LHCN-M2 (cell line): ENCODE measurements at places on chromosomes 1 and 21.

GRCh38 chr1:41102653-41103052 is 81.1 kb upstream of the SLFNL1 start:
- DNase-seq = no peak

GRCh38 chr1:180247061-180247460 is 17.0 kb downstream of the LHX4 start:
- peak; percentile 77 for DNase-seq

DNA sequence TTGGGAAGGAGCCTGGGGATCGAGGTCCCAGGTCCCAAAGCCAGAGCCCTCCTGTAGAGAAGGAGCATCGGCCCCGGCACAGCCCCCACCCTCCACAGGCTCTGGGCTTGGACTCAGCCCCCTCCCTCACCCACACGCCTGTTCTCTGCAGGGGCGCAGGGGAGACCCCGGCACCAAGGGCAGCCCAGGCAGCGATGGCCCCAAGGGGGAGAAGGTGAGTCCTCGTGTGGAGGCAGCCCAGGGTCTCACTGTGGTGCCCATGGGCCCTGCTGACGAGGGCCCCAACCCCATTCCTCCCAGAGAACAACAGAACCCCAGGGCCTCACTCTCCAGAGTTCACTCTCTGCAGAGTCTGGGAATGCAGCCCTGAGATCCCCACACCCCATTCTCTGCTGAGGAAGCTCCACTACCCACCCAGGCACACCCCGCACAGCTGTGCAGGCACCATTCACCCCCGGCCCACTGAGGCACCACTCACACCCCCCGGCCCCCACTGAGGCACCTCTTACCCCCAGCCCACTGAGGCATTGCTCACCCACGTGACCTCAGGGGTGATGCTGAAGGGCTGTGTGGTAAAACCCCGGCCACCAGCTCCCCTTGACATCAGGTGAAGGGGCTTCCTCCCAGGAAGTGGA is 21.8 kb downstream of the COL6A2 start:
- no peak for DNase-seq

GRCh38 chr1:56433056-56433577 is 146.2 kb downstream of the PLPP3 start:
- DNase-seq = no peak

DNA sequence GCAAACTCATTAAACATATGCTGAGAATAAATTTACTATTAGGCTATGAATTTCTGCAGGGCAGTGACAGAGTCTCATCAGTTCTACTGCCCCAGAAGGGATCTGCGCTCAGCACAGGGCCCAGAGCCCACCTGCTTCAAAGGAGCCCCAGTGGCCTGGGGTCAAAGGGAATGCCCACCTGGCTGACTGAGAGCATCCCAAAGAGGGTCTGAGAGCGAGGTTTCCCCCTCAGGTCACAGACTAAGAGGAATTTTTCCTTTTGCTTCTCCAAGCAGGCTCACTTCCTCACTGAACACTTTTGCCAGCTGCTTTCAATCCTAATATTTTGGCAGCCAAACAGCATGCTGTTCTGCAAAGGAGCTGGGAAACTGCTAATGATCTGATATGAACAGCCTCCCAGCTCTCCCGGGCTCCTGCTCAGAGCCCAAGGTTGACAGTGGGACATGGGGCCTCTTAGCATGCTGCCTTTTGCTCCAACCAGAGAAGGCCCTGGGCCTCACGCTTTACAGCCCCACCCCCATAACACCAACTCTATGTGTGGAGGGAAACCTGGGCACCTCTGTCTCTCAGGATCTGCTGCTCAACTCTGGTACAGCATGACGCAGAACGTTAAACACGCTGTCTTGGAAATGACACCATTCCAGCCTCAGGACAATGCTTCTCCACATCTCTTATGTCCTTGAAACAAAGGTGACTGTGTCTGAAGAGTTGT is 70.7 kb upstream of the SYT6 start:
- DNase-seq = no peak

DNA sequence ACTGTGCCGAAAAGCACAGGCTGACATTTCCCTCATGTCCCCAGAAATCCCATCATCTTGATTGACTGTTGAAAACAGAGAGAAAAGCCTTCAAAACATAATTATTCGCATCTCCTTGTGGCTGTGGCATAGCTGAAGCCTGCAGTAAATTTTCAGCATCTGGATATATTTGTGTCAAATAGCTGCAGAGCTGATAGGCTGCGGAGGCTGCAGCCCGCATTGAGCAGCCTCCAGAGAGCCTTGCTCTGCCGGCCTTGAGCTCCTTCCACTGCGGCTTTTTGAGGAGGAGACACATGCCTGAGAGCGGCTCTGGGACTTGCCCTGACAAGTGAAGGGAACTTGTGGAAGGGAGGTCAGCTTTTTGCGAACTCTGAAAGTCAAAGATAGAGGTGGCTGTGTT is 144.7 kb downstream of the RYR2 start:
- DNase-seq = no peak

DNA sequence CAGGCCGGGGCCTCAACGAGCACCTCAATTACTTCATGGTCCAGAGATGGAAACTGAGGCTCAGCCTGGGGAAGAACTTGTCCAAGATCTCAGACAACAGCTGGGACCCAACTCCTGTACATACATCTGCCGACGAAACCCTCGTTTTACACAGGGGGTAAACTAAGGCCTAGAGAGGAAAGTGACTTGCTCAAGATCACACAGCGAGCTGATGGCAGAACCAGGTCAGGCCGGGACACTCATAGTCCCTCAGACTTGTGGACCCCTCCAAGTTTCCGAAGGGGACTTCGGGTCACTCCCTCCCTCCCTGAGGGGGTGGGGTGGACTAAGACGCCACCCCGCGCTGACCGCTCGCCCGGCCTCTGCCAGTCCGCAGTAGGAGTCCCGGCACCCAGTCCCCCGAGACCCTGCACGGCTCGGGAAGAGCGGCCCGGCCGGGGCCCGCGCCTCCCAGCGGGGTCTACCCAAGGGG is 430 bp downstream of the WASF2 start:
- peak; percentile 44 for DNase-seq
